Right renal cortex interstitium (tissue), 3 donors: ENCODE measurements at places on chromosomes 4 and X.
A peak's percentile ranks its signal among the peaks of the same experiment; 100 is the strongest.

DNA sequence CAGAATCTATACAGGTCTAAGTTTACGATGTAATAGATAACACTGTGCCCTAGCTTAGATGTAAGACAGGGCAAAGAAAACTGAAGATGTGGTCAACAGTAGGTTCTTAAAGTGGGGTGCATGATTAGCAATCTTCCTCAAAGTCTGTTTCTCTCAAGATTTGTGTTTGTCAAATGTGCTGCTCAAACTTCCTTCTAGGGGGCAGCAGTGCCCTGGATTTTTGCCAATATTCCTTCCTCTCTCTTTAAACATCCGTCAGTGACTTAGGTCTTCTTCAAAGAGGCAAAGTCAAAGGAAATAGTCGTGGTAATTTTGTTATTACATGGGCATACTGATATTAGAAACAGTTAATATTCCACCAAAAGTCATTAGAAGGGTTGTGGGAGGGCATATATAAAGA lies 4.2 kb upstream of the PDHA2 start:
- peak; percentile 13 for DNase-seq

DNA sequence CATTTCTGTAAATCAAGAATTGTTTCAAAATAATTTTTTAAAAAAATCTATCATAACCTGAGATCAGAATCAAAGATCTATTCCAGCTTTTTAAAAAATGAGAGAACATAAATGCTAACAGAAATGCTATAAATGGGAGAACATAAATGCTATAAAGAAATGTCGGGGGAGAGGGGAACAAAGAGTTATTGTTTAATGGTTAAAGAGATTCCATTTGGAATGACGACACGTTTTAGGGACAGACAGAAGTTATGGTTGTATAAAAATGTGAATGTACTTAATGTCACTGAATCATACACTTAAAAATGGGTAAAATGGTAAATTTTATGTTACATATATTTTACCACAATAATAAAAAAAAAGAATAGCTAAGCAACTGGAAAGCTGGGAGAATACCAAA lies 127.1 kb downstream of the ATRX start:
- no peak for DNase-seq

- DNase-seq = no peak
These were observed 34.9 kb downstream of the TBC1D14 start for GRCh38 chr4:6944301-6945051.

GRCh38 chrX:129798456-129798855 lies 18.7 kb downstream of the SASH3 start:
- DNase-seq = no peak
